ENCODE measurements at places on chromosomes 7 and 10. TPM values are rescaled to one million over a fixed set of nuclear protein-coding genes. Genes with fewer than 3 reads are reported as not detected.

Gene C10orf62
- total RNA-seq: not detected

DNA sequence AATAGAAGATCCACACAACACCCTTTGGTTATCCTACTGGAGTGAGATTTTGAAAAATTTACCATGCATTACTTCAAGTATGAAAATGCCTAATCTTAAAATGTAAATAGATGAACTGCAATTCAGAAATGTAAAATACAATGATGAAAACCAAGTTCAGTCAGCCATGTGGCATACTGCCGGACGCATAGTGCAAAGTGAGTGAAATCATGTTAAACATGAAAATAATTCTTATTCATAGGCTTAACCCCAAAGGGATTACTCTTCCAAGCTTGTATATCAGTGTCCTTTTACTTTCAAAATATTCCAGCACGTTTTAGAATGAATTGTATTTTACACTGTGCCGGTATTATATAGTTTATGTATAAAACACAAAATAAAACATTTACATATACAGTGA, 99.8 kb downstream of the THSD7A start:
- no peaks in the 10 kb centered on the region for H3K36me3 ChIP-seq
- no peak overlapping the region for H3K27ac ChIP-seq
- no peak for DNase-seq

Gene HKDC1
- 0.04 TPM for total RNA-seq

DNA sequence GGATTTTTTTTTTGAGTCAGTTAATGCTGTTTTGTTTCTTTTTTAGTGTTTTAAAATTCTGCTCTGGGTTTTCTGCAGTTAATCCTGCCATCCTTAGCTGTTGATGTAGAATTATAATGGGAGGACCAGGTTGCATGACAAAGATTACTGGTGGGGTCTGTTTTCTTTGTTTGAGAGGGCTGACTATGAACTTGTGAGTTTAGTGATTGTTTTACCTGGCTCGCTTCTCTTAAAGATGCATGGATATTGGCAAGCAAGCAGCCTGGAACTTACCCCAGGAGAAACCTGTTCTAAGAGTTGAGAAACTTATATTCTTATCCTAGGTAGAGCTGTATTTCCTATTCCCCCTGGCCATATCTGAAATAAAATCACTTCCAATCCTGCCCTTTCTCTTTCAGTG, 727.8 kb downstream of the GRM8 start:
- H3K27me3 ChIP-seq: no peaks in the 10 kb centered on the region
- no peaks in the 10 kb centered on the region for H3K4me1 ChIP-seq
- no peak for DNase-seq
- H3K4me3 ChIP-seq: no peak overlapping the region
- no peaks in the 10 kb centered on the region for H3K36me3 ChIP-seq
- H3K27ac ChIP-seq: no peak overlapping the region

DNA sequence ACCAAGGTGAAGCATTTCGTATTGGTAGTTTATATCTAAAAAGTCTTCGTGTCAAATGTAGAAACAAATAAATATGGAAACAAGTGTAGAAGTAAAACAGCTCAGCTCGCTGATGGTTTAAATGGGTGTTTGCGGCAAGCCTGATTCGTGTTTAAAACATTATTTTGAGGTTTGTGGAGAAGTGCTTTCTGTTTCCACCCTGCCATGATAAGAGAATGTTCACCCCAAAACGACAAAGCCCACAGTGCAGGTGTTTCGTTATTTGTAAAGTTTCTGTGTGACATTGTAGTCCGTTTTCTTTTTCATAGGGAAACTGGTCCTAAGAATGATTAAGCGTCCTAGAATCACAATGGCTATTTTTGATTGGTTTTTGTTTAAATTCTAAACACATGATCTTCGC, 316.2 kb upstream of the SHH start:
- DNase-seq: no peak
- no peaks in the 10 kb centered on the region for H3K36me3 ChIP-seq
- peaks cover 65% of the 10 kb centered on the region for H3K27me3 ChIP-seq

Gene C10orf143
- 0.33 TPM for total RNA-seq

GRCh38 chr7:91228327-91228726, 35.9 kb upstream of the FZD1 start:
- no peaks in the 10 kb centered on the region for H3K4me1 ChIP-seq
- H3K4me3 ChIP-seq: no peak overlapping the region
- peaks cover 12% of the 10 kb centered on the region for H3K27me3 ChIP-seq
- H3K36me3 ChIP-seq: no peaks in the 10 kb centered on the region

GRCh38 chr10:50613150-50613549, 10.6 kb downstream of the SGMS1 start:
- peaks cover 21% of the 10 kb centered on the region for H3K4me1 ChIP-seq
- DNase-seq: no peak
- no peak overlapping the region for H3K4me3 ChIP-seq
- no peaks in the 10 kb centered on the region for H3K27me3 ChIP-seq

DNA sequence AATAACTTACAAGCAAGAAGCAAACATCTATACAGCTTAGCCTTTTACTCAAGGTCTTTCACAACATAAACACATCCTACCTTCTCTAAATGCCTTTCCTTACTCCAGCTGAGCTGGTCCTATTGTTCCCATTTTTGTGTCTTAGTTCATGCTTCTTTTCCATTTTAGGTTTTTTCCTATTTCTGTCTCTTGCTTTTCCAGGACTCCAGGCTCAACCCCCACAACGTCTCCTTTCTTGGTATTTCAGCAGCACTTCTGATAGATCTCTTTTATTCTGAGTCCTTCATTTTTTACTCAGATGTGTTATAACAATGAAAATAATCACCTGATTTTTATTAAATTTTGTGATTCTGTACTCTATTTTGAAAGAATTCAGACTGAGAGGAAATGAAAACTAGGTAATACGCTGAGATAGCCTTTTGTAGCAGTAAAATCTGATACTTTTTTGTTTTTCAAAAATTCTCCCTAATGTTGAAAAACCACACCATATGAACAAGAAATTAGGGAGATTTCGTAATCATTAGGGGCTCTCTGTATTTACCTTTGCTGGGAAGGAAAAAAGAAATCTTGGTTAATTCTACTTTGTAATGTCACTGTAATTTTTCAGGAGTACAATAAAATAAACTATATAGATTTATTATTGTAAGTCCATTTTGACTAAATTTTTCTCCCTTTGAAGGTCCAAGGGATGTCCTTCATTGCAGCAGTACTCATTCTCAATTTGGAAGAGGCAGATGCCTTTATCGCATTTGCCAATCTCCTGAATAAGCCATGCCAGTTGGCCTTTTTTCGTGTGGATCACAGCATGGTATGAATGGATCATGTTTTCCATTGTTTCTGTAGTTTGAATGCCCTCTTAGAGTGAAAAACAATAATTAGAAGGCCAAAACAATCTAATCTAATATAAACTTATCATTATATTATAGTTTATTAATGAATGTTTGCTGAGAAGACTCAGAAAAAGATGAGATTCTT, 24.0 kb upstream of the HELLS start:
- no peaks in the 10 kb centered on the region for H3K36me3 ChIP-seq
- no peak for DNase-seq
- H3K27me3 ChIP-seq: no peaks in the 10 kb centered on the region
- no peak overlapping the region for H3K27ac ChIP-seq
- H3K4me1 ChIP-seq: no peaks in the 10 kb centered on the region
- H3K4me3 ChIP-seq: no peak overlapping the region

DNA sequence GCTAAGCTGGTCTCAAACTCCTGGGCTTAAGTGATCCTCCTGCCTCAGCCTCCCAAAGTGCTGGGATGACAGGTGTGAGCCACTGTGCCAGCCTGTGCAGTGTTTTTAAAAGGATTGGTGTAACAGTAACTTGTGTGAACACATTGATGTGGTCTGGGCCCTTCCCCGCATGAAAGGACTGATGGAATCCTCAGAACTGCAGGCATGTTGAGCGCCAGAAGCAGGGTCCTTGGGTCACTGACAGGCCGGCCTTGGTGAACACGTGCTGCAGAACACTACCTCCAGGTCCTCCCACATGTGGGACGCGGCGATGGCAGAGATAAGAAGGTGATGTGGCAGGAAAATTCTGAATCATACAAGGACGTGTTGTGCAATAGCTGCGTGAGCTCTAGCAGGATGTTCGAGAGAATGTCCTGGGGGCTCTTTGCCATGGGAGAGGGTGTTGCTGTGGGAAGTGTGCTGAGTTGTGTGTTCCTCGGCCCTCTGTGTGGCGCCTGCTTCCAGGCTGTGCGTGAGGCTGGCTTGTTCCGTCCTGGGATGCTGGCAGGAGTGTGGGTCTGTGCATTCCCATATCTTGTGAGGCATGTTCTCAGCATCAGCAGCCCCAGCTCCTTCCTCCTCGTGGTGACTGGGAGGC, 68.2 kb downstream of the DNAJB6 start:
- H3K27me3 ChIP-seq: no peaks in the 10 kb centered on the region
- H3K4me1 ChIP-seq: peaks cover 49% of the 10 kb centered on the region
- H3K36me3 ChIP-seq: peaks cover 54% of the 10 kb centered on the region
- DNase-seq: peak; percentile 95

- no peaks in the 10 kb centered on the region for H3K27me3 ChIP-seq
- H3K4me3 ChIP-seq: no peak overlapping the region
- no peaks in the 10 kb centered on the region for H3K4me1 ChIP-seq
- no peak for DNase-seq
- no peak overlapping the region for H3K27ac ChIP-seq
- H3K36me3 ChIP-seq: peaks cover 24% of the 10 kb centered on the region
Measured at GRCh38 chr7:156751319-156751718, 110.7 kb downstream of the RNF32 start.

DNA sequence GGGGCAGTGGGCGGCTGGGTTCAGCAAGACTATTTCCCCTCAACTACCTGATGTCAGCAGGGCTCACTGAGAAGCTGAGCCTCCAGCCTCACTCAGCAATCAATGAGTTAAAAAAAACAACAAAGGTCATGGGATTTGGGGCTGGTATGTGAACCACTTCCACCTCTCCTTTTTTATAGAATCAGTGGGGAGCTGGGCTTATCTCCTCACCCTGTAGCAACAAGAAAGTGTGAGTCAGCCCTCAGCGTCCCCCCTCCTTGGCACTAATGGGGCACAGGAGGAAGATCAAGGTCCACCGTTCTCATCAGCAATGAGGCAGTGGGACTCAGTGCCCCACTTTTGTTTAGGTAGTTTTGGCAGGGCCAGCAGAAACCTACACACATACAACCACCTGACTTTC, 823.5 kb upstream of the POM121L12 start:
- no peak for DNase-seq
- no peaks in the 10 kb centered on the region for H3K4me1 ChIP-seq
- H3K36me3 ChIP-seq: no peaks in the 10 kb centered on the region
- H3K27ac ChIP-seq: no peak overlapping the region

DNA sequence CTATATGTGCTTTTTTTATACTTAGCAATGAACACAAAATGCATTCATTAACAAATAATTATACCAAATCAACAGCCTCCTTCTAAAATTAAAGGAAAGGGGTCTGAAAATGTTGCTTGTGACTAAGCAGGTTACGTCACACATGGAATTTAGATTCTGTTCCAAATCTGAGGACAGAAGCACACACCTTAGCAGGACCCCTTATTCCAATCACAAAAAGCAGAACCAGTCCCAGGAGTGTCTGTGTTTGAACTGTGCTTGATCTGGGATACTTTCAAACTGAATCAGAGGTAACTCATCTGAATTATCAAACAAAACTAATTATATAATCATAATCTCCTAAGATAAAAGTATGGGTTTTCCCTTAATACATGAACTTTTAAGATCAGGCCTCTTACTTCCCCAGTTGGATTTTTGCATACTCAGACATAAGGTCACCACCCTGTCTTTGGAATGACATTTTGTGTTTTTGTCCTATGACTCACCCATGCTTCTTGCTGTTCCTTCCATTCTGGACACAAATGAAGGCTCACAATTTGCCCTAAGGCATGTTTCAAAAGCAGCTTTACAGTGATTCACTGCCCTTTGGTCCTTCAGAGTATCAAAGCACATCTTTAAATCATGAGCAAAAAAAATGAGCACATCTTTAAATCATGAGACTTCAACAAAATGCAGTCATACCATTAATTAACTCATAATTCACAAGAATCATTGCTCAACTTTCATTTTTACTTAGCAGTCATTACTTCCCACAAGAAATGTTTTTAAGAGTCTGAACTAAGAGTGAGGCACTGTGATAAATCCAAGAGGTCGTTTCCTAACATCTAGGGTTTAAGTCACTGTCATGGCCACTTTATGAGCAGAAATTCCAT, 35.5 kb downstream of the SEMA3C start:
- DNase-seq: no peak
- H3K4me1 ChIP-seq: no peaks in the 10 kb centered on the region
- H3K4me3 ChIP-seq: no peak overlapping the region
- no peaks in the 10 kb centered on the region for H3K36me3 ChIP-seq

DNA sequence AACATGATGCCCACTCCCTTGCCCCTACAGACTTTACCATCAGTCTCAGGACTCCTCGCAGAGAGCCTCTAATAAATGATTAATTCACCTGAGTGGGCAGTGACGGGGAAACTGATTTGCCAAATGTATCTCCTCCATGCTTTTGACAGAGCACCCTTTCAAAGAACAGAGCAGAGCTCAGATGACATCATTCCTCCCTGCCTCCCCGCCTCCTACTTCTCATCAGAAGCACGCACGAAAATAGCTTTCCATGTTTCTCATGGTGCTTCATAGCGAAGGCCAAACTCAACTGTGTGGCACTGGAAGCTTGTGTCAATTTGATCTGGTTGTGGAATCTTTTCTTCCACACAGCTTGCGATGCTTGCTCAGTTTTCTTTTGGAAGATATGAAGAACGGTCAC, 442.5 kb downstream of the RPS24 start:
- H3K27me3 ChIP-seq: peaks cover 12% of the 10 kb centered on the region
- no peak for DNase-seq
- no peak overlapping the region for H3K4me3 ChIP-seq

GRCh38 chr7:88358526-88358838, 51.8 kb upstream of the STEAP4 start:
- H3K27me3 ChIP-seq: no peaks in the 10 kb centered on the region
- H3K4me3 ChIP-seq: no peak overlapping the region
- DNase-seq: no peak
- H3K36me3 ChIP-seq: no peaks in the 10 kb centered on the region
- H3K27ac ChIP-seq: no peak overlapping the region

Gene CPXM2
- not detected for total RNA-seq

- no peaks in the 10 kb centered on the region for H3K36me3 ChIP-seq
- no peak overlapping the region for H3K27ac ChIP-seq
- H3K27me3 ChIP-seq: no peaks in the 10 kb centered on the region
- peak; percentile 86 for DNase-seq
- no peak overlapping the region for H3K4me3 ChIP-seq
- H3K4me1 ChIP-seq: no peaks in the 10 kb centered on the region
Measured at GRCh38 chr7:120805636-120806388, 52.1 kb downstream of the TSPAN12 start.

GRCh38 chr7:123635551-123636359, 19.9 kb upstream of the LMOD2 start:
- H3K4me1 ChIP-seq: no peaks in the 10 kb centered on the region
- no peak overlapping the region for H3K27ac ChIP-seq
- H3K4me3 ChIP-seq: no peak overlapping the region

Gene DNA2
- 45.8 TPM for total RNA-seq

- DNase-seq: no peak
- no peaks in the 10 kb centered on the region for H3K4me1 ChIP-seq
- no peaks in the 10 kb centered on the region for H3K36me3 ChIP-seq
- peaks cover 39% of the 10 kb centered on the region for H3K27me3 ChIP-seq
- no peak overlapping the region for H3K4me3 ChIP-seq
Measured at GRCh38 chr10:98286419-98286818, 18.4 kb upstream of the LOXL4 start.

Data from K562 (cell line).